Activated B cell treated with CpG ODN at 0.5 μM for 24 hours (primary cell): ENCODE measurements at places on chromosomes 6 and 20. TPM values are rescaled to one million over a fixed set of nuclear protein-coding genes. Genes with fewer than 3 reads are reported as not detected.

GGTLC1 gene
- total RNA-seq = not detected in 2 replicates

KIAA1755 gene
- total RNA-seq = not detected in 2 replicates

BANF2 gene
- total RNA-seq = not detected in 2 replicates

RIN2 gene
- total RNA-seq = 0.46 and 0.75 TPM in 2 replicates

SERPINB6 gene
- total RNA-seq = 51.7 and 56.1 TPM in 2 replicates

DLK2 gene
- 1.4 TPM in 2 replicates for total RNA-seq

RFX6 gene
- total RNA-seq = not detected in 2 replicates

DNA sequence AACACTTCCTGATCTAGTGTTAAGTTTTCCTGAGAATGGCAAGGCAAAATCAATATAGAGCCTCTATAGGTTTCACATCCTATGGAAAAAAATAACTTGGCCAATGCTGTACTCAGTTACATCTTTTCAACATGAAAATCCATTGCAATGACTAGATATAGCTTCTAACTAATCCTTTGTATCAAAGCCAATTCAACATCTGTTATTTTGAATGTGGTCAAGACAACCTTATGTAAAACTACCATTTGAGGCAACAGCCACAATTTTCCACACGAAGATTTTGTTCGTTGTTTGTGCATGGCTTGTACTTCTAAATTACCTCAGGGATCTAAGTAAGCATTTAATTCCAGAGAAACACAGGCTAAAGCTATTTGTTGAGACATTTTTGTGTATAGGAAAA lies 637.8 kb upstream of the EYS start:
- DNase-seq = no peak

GRCh38 chr6:6486595-6486994 lies 101.9 kb upstream of the LY86 start:
- DNase-seq = no peak

DNA sequence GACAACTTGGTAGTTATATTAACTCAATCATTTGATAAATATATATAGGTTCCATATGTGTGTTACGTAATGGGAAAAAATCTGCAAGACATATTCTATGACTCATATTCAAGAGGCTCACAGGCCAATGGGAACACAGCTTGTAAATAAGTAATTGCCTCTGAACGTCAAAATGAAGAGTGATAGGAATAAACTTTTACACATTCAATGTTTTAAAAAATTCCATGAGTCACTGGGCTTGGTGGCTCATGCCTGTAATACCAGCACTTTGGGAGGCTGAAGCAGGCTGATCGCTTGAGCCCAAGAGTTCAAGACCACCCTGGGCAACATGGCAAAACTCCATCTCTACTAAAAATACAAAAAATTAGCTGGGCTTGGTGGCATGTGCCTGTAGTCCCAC lies 209.4 kb upstream of the MCHR2 start:
- no peak for DNase-seq

- DNase-seq = no peak
Measured at GRCh38 chr6:92608751-92609150, 810.6 kb downstream of the EPHA7 start.

- DNase-seq = peak; percentile 52
Measured at GRCh38 chr6:144334150-144334708, 49.1 kb downstream of the UTRN start.

DNA sequence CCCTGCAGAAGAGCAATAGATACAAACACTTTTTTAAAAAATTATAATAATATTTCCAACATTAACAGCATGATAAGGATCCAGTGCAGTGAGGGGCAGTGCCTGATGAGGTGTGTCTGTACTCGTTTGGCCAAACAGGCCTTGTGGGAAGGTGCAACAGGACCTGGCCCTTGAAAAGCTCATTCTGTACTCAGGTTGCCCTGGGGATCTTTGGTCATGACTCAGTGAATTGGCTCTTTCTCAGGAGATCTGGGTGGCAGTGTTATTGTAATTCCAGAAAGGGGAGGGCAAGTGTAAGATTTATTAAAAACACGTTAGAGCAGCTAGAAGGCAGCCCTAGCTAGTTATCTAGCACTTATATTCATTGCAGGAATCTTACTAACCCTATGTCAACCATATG lies 2.9 kb upstream of the SPINT3 start:
- no peak for DNase-seq

DNA sequence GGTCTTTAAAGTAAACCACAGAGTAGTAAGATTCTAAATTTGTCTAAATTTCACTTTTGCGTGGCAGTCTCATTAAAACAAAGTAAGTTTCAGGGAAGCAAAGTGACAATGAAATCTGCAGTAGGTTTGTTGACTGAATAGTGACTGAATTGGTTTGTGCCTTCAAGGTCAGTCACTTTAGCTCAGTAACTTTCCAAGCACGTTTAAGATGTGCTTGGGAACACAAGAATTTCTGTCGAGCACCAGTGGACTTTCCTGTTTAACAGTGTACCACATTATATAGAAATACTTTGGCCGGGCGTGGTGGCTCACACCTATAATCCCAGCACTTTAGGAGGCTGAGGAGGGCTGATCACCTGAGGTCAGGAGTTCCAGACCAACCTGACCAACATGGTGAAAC lies 1.7 kb upstream of the CD24 start:
- DNase-seq = no peak

DNA sequence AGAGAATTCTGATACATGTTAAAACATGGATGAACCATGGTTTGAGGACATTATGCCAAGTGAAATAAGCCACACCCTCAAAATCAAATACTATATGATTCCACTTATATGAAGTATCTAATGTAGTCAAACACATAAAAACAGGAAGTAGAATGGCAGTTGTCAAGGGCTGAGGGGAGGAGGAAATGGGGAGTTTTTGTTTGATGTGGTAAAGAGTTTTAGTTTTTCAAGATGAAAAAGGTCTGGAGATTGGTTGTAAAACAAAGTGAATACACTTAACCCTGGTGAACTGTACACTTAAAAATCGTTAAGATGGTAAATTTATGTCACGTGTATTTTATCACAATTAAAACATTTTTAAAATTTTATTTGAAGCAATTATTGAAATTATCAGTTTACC lies 127.4 kb upstream of the GRIK2 start:
- no peak for DNase-seq

DNA sequence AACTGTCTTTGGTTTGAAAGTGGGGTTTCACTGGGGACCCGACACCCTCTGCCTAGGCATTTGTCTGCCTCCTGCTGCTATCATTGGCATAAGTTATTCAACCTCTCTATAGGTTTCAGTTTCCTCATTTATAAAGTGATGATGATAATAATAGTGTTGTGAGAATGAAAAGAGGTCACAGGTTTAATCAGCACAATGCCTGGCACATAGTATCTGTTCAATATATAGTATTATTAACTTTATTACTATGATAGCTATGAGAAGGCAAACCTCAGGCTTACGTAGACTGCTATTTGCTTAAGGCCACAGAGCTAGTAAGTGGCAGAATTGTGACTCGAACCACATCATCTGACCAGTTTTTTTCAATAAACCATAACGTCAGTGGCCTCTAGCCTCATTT lies 256.8 kb downstream of the CDKAL1 start:
- DNase-seq = no peak

DNA sequence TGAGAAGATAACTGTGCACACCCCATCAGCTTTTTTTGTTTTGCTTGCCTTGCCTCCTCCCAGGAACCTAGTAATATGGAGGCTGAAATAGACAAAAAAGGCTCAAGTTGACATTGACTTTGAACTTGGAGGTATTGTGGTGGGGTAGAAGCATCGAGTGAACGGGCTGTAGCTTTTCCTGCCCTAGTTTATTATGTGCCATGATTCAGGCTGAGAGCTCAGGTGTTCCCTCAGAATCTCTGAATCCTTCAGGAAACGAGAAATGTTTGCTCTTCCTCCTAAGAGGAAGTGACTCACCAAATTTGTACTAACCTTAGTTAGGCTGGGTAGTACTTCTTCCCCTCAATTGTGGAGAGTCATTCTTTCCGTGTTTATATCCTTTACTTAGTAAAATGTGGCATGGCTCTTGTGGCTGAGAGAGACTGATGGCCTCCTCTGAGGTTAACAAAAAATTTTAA lies 98.8 kb downstream of the SASH1 start:
- DNase-seq = no peak

- DNase-seq = no peak
Measured at GRCh38 chr6:46287681-46288080, 116.9 kb upstream of the ENPP5 start.

DNA sequence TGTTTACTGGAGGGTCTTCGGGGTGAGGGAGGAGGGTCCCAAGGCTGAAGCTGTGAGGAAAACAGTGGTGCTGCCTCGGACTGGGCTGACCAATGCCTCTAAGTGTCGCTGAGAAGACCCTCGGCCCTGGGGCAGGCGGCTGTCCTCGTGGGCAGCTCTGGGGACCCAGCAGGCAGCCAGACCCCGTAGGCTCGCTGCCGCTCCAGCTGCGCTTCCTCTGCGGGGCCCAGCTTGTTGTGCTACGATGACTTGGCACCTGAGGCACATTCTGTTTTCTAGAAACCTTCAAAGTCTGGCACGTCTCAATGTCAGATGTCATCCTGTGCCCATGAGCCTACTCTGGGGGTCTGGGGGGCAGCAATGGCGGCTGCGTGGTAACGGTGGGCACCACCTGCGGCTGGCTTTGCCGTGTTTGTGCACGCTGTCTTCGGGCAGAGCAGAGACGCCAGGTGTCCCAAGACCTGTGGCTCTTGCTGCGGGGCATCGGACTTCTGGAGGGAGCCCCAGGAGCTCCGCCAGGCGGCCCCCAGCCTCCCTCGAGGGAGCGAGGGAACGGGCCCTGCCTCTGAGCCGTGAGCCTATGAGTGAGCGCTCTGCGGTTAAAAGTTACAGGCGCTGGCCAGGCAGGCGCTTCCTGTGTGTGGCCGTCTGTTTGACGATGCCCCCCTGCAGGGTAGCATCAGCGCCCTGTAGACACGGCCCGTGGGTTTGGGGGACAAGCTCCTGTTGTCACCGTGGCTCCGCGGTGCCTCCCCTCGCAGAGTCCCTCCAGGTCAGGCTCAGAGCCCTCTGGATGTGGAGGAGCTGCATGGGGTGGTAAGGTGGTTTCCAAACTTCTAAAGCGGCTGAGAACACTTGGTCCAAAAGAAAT lies 6.8 kb downstream of the SLC17A9 start:
- no peak for DNase-seq

DNA sequence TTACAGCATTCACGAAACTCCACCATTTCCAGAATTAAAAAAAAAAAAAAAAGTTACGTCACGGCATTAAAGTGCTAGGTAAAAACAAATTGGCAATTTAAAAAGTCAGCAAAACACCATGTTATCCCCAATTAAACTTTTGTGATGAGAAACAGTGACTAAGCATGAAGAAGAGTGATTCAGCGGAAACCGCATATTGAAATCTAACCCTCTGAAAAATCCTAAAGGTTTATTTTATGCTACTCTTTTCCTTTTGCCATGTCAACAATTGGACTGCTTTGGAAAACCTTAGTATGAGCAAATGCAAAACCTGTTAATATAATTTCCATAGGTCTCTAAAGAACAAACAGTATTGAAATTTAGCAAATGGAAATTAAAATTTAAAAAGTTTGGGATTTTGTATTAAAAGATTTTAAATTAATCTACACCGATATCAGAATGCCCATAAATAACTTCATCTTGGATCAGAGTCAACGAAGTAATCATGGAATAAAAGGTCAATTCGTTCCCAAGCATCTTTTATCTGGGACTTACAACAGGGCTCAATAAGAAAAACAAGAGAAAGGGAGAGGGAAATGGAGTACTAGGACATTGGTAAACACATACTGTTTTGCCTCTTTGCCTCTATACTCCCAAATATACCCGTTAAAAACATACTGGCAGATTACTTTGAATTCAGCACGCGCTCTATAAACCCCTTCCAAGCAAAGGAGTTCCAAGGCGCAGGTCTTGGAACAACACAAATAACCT lies 1.1 kb downstream of the FBXO30 start:
- DNase-seq = no peak

- no peak for DNase-seq
Measured at GRCh38 chr20:1462001-1462400, 4.6 kb downstream of the NSFL1C start.

GRCh38 chr6:34295721-34296120 lies 46.9 kb upstream of the SMIM29 start:
- no peak for DNase-seq

DNA sequence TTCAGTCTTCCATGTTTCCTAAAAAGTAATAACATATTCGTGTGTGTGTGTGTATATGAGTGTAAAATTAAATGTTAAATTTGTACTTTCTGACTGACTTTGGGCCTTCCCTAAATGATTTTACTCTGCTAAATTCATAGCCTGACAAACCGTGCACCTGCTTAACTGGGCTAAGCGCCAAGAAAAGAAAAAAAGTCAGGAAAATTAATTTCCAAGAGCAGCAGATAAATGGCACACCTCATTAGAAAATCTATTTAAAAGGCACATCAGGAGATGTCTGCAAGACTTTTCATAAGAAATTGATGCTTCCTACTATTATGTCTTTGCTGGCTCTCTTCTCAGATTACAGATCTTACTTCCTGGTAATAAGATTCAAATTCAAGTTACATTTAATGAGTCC lies 72.4 kb downstream of the TRDN start:
- DNase-seq = no peak

DNA sequence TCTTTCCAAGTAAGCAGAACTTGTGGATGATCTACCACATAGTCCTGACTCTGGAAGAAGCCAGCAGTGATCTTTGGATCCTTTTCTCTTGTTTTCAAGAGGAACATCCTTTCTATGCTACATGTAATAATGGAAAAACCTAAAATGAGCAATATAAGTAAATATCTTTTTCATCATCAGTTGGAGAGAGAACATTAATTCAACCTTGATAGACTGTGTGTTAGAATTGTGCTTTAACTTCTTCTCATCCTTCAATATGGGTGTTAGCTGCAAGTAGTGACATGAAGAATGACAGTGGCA lies 65.6 kb upstream of the IFNGR1 start:
- DNase-seq = no peak

DNA sequence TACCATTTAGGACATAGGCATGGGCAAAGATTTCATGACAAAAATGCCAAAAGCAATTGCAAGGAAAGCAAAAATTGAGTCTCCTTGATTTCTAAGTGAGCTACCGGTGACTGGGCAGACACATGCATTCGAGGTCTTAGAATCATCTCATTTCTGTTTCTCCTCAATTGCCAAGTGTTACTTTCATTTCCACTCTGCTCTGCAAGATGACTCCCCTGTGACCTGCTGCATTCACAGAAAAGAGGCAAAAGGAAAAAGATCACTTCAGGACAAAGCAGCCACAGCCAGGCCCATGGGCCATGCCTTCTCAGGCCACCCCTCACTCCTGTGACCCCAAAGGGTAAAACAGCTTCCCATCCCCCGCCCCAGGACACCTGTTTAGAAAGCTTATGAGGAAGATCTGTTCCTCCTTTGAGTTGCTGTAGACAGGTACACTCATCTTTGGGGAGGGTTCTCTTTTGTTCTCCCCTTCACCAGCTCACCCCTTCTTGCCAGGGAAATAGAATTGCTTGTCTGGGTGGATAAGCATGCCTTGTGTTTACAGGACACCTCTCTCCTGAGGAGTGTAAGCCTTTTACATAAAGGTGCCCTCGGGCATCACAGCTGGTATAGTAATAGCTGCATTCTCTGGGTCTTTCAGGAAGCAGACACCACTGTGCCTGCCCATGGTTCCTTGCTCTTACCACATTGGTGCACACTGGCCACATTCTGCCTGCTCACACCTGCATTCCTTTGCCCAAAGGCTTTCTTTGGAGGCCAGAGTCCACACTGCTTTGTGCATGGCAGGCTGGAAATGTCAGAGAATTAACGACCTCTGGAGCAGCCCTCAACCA lies 105.0 kb downstream of the SLC24A3 start:
- no peak for DNase-seq

GRCh38 chr6:124792386-124792785 lies 169.9 kb upstream of the RNF217 start:
- DNase-seq = no peak

GRCh38 chr6:143620447-143620846 lies 57.3 kb upstream of the PHACTR2 start:
- DNase-seq = no peak
